ENCODE measurements at places on chromosomes 2 and 18.

DNA sequence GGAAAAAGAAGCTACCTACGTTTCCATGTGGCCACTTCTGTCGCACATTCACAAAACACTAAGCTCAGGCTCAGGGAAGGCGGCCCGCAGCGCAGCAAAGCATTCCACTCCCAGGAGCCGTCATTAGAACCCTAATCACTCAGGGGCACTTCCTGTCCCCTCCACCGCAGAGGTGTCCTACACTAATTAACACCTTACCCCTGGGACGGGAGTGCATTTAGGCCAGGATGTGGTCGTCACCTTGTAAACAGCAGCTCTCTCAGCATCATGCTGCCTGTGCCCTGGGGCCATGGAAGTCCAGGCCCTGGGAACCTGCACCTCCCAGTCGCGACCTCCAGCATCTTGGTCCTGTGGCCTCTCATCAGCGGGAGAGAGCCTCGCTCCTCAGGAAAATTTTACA, 359.8 kb upstream of the SALL3 start:
- DNase-seq: no peak

- no peak for DNase-seq
Measured at GRCh38 chr2:174878537-174879147, 114.4 kb upstream of the CHRNA1 start.

DNA sequence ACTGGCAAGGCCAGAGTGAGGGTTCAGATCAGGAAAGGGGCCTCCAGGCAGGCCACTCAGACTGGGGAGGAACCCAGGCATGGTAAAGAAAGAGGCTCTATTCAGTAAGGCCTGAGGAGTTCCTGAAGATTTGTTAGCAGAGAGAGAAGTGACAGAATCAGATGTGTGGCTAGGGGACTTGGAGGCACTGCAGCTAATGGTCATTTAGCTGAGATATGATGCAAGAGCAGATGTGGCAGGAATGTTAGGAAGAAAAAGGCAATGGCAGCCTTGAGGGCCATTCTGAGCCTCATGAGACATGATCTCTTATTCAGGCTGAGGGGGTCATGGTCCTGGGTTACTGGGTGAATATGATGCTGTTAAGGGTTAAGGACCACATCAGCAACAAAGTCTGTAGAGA, 73.4 kb downstream of the CCDC93 start:
- no peak for DNase-seq

DNA sequence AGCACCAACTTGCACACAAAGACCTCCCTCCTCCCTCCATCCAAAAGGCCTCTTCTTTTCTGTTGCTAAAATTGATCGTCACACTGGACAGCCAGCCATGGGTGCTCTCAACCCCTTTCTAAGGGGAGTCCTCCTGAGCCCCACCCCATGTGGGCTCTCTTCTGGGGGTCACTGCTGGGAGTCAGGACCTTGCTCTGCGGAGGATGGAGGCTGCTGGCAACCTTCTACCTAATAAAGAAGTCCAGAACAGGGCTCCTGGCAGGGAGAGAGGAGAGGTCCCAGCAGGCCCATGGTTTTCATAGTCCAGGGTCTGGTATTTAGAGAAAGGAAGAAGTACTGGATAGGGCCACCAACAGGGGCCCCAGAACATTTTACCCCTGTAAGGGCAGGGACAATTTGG, 67.6 kb upstream of the OTOS start:
- no peak for DNase-seq

DNA sequence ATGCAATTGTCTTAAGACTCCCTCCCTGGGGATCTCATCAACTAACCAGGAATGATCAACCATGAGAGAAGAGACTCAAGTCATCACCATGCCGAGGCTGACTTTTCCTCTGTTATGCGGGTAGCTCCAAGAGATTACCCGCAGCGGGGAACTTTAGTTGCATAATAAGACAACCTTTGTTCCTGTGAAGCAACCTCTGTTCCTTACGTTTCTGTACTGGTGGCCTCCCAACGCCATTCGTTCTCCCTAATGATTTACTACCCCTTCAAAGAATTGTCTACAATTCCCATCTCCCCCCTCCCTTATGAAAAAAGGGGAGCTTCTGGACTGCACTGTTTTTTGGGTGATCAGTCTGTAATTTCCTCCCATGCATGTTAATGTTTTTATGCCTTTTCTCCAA, 66.1 kb upstream of the LRPPRC start:
- DNase-seq: no peak

DNA sequence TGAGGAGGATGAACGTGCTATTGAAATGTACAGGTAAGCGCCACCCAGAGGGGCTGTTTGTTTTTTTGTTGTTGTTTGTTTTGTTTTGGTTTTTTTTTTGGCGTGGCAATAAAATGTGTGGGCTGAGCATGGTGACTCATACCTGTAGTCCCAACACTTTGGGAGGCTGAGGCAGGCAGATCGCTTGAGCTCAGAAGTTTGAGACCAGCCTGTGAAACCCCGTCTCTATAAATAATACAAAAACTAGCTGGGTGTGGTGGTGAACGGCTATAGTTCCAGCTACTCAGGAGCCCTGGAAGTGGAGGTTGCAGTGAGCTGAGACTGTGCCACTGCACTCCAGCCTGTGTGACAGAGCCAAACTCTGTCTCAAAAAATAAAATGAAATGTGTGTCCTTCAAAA, 6.2 kb downstream of the PDCL3 start:
- DNase-seq: no peak

DNA sequence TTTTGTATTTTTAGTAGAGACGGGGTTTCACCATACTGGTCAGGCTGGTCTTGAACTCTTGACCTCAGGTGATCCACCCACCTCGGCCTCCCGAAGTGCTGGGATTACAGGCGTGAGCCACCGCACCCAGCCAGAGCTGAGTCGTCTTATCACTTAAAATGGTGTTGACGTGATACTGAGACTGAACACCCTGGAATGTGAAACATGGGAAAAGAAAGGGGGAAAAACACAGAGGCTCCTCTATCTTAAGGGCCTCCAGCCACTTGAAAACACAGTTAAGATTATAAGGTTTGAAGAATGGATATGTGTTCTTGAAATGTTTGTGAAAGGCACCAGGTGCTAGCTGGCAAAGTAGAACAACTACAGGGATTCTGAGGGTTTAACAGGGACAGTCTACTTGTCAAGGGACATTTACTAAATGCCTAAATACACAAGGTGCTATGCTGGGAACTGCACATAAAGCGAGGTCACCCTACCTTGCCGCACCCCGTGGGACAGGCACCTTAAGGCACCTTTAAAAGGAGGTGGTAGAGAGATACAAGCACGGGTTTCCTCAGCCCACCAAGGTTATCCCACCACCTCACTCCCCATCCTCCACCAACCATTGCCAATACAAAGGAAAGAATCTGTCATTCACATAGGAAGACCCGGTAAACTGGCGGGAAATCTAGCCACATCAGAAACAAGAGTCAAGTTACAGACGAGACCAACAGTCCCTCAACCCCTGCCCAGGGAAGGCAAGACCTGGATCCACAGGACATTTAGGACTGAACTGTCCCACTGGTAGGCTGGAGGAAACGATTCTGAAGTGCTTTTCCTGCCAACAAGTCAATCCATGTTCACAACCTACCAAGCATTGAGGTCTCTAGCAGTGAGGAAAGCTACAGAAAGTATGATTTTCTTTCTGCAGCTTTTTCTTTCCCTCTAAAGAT, 43.4 kb downstream of the STK39 start:
- no peak for DNase-seq

DNA sequence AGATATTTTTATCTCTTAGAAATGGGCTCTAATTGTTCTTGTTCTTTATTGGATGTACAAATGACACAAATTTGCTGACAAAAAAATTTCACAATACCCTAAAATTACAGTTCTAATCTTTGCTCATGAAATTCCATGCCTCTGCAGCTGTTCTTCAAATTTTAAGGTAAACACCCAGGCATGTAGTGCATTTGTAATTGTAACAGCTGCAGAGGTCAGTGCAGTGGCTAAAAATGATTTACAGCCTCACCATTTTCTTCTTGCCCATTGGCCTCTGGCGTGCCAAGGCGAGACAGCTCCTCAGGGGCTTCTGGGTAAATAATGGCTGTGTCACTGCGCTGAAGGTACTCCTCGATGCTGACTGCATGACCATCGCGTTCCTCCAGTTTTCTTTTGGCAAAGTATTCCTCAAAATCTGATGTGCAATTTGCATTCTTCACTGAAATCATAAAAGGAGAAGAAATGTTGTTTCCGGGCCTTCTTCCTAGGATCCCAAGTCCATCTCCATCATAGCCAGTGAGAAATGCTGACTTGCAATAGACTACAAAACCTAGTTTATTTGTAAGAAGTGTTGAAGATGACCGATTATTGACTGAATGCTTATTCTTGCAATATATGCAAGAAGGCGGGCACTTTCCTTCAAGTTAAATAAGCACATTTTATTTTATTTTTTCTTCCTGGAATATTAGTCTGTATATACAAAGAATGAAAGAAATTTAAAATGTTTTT, 115.2 kb downstream of the ZEB2 start:
- no peak for DNase-seq

DNA sequence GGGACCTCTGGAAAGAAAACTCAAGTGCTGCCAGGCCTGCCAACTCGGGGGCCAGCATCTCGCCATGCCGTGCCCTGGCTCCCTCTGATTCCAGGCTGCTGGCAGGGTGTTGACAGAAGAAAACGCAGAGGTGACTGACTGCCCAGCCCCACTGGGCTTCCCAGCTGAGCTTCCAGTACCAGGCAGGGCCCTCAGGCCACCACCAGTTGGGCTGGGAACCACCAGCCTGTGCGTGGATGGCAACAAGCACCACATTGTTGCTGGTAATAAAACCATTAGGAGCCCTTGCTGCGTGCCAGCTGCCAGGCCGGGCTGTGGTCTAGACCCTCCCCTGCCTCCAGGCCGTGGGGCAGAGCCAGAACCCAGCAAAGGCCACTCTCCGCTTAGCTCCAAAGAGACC, 9.2 kb downstream of the DNMT3A start:
- DNase-seq: no peak

- no peak for DNase-seq
Measured at GRCh38 chr2:223668302-223668998, 66.3 kb upstream of the SCG2 start.

DNA sequence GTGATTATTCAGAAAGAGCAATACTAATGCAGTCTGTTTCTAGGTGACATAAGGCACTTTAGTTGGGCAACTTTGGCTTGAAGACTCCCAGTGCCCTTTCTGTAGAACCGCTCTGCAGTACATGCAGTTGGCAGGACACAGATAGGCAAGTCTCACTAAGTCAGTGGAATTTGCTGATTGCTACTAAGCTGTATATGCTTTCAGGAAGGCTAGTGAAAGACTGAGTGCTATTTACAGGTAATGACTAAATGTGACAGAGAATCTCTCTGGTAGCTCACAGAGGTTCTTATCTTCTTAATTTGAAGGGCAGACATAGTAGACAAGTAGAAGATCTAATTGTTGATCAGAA, 243.0 kb downstream of the WDPCP start:
- no peak for DNase-seq

- no peak for DNase-seq
Measured at GRCh38 chr2:106338043-106338442, 130.2 kb downstream of the RGPD3 start.

DNA sequence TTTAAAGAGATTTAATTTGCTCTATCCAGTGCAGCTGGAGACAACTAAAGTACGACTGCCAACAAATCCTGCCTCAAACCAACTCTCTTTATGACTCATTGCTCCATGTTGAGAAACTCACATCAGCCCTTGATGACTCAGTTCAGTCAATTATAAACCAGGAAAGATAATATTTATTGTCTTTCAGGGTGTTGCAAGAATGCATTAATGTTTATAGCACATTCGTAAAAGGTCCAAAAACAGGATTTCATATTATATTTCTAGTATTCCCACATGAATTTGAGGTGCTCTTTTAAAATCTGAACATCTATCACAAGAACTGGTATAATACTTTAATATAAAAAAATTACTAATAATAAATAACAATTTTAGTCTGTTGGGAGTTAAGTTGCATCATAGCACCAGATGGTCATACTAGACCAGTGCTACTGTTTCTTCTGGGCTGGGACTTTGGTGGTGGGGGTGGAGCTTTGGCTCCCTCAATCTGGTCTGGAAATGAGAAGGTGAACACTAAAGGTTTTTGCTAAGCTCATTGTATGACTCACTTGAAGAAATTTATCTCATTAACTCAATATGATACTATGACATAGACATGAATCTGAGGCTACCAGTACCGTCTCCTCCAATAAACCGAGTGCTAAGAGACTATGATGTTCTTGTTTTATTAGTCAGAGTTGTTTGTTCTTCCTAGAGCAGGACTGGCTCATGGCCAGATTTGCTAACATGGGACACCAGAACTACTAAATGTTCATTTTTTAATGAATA, 26.6 kb upstream of the MAP3K20 start:
- DNase-seq: peak; percentile 46

DNA sequence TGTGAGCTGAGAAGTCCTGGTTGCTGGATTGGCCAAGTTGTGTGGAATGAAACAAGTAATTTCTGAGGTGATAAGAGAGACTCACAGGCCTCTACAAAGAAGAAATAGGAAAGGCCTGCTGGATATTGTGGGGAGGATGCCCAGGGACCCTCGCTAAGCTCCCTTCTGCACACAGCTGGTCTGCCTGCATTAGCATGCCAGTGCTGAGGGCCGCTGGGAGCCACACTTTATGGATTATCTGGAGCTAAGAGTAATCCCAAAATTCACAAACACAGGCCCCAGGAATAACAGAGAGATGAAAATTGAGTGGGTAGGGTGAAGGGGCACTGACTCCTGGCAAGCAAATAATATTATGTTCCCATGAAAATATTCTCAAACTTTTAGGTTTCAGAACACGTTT, 114.9 kb upstream of the SIX3 start:
- no peak for DNase-seq

DNA sequence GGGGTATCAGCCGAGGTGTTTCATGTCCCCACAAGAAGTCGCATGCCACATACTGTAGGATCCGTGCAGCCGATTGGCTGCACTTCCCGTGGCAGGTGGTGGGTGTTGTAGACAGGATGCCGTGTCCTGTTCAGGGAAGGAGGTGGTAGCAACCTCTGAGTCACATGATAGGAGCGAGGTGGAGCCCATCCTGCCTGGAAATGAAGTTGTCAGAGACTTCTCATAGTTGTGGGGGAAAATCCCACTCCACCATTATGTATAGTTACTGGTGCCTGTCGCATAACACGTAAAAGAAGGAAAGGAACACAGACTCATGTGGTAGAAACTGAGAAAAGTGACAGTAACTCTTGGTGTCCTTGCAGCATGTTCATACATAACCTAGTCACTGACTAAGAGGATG, 91.4 kb upstream of the IL1R2 start:
- DNase-seq: no peak

- no peak for DNase-seq
Measured at GRCh38 chr2:170241756-170242155, 63.8 kb downstream of the MYO3B start.

DNA sequence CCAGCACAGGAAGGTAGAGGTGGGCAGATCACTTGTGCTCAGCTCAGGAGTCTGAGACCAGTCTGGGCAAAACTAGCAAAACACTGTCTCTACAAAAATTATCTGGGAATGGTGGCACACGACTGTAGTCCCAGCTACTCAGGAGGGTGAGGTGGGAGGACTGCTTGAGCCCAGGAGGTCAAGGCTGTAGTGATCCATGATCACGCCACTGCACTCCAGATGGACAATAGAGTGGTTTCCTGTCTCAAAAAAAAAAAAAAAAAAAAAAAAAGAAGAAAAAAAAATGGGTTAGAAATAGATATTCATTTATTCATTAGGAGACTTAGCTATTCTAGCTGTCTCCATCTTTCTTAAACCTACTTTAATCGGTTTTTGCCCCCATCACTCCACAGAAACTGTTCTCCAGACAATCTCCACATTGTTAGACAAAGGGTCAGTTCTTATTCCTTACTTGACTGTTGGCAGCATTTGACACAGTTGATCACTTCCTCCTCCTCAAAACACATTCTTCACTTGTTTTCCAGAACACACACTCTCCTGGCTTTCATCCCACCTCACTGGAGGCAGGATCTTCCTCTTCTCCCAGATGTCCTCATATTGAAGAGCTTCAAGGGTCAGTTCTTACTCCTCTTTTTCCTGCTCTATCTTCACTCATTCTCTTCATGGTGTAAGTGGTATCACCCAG, 103.1 kb downstream of the DTNB start:
- no peak for DNase-seq

All from T47D (cell line).